ENCODE measurements at places on chromosomes 16 and 17. TPM values are rescaled to one million over a fixed set of nuclear protein-coding genes. Genes with fewer than 3 reads are reported as not detected.

DNA sequence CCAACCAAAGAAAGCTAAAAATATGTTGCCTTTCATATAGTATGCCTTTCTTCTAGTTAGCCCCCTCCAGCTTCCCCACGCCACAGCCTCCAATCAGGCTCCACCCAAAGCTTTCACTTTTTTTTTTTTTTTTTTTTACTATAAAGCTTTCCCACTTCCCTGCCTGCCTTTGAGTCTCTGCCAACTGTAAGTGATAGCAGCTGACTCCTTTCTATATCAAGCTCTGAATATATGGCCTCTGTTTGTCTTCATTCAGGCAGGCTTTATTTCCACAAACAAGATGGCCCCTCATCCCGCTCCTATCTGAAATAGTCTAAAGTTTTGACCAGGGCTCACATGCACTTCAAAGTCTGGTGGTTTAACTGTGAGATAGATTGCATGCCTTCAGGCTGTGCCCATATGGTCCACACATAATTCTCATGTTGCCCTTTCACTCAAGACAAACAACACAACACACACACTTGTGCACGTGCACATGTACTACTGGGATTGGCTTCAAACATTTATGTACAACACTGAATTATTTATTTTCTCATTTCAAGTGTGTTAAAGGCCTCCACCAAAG is 39.8 kb upstream of the DYNLRB2 start:
- no peak for DNase-seq

- no peak for DNase-seq
Measured at GRCh38 chr17:39596543-39597267, 11.0 kb downstream of the NEUROD2 start.

- no peak for DNase-seq
Measured at GRCh38 chr17:79038545-79039135, 14.7 kb downstream of the C1QTNF1 start.

KRTAP4-4 gene
- not detected for polyA plus RNA-seq

GRCh38 chr16:56514845-56515244 is 5.0 kb downstream of the BBS2 start:
- DNase-seq, result no peak

- DNase-seq, result no peak
Measured at GRCh38 chr17:76710863-76711611, at the start of gene MXRA7. TSS of gene MXRA7 (minus strand) at chr17:76710965. CDS start at chr17:76710946, 19 bp downstream.

GRCh38 chr17:59893676-59894100 is 767 bp downstream of the RPS6KB1 start:
- no peak for DNase-seq

DNA sequence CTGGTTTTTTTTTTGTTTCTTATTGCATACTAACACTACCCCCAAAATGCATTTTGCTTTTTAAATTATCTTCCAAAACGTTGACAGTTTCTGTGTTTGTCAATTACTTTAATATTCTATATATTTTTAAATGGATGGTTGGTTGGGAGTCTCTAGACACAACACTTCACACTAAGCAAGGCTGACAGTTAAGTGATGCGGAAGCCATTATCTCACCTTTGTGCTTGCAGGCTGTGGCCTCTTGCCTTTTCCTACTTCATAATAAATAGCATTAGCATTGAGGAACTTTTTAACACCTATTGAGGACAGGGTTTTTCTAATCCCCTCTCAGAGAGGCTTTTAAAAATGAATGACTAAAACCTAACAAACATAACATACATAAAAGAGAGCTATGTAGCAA is 280.8 kb upstream of the TBX2 start:
- DNase-seq, result no peak

- no peak for DNase-seq
Measured at GRCh38 chr16:78291604-78292003, 192.2 kb downstream of the WWOX start.

- DNase-seq, result no peak
Measured at GRCh38 chr16:22360963-22361659, 13.3 kb downstream of the CDR2 start.

SCGB1C2 gene
- polyA plus RNA-seq, result not detected

- DNase-seq, result no peak
Measured at GRCh38 chr17:46106966-46107644, 86.1 kb downstream of the KANSL1 start.

GRCh38 chr17:64783031-64783461 is 120.9 kb upstream of the SMURF2 start:
- DNase-seq, result no peak

FHOD1 gene
- polyA plus RNA-seq, result 24.6 TPM
